Activated CD8-positive, alpha-beta memory T cell treated with anti-CD3 and anti-CD28 coated beads, Interleukin-2, amount 10 ng/mL, durations not matched to agents 7 days and 5 days (primary cell): ENCODE measurements at places on chromosomes 4 and X.

DNA sequence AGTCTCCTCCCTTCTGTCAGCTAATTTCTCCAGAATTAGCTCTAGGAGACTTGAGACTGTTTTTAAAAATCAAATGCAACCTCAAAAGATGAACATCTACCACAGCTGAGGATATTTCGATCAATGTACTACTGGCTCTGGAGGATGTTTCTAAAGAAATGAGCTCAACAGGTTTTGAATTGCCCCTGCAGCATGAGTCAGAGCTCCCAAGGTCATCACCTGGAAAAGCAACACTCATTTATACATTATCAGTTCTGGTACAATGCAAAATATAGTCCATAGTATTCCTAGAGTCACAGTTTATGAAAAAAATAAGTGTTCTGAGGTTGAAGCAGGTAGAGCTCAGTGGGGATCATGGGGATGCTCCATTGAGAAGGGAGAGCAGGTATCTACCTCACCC is 50.8 kb upstream of the MCF2 start:
- no peak for DNase-seq

DNA sequence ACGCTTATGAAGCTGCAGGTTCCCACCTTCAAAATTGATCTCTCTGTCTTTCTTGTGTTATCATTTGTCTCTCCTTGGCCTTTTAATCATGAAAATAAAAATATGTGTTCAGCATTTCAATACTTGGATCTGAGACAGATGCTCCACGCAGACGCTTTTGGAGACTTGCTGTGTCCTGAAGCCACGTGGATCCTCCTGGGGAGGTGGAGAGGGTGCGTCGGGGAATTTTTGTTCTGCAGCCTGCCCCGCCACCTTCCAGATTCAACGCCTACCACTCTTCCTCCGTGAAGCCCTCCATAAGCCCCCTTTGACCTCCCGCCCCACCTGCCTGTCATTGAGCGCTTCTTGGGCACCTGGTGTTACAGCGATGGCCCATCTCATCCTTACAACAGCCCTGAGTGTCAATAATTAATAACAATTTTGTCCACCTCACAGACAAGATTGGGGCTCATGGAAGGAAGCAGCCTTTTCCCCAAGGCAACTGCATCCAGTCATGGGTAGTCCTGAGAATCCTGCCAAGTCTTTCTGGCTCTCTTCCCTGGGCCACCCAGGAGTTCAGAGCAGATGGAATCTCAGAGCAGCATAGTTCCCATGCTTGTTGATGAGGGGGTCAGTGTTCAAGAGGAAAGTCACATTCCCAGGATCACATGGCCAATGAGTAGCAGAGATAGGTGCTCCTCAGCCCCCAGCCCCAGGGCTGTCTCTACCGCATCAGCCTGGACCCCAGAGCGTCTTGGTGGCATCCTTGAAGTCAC is 172.6 kb upstream of the PSAPL1 start:
- DNase-seq, result no peak

DNA sequence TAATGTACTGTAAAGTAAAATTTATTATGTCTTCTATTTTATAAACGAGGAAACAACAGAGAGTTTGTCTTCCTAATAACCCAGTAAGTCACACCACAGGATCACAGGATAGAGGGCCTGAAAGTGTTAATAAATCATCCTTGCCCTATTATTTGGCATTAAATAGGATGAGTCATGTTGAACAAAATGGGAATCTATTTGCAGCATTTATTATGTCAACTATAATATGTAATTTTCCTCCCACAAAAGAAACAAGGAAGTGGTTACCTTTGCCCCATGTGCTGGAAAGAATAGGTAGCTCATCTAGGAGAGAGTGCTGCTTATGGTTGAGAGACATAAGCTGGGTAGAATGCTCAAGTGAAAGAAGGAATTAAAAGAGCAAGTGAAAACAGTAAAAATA is 237.6 kb upstream of the NDST3 start:
- DNase-seq, result no peak

DNA sequence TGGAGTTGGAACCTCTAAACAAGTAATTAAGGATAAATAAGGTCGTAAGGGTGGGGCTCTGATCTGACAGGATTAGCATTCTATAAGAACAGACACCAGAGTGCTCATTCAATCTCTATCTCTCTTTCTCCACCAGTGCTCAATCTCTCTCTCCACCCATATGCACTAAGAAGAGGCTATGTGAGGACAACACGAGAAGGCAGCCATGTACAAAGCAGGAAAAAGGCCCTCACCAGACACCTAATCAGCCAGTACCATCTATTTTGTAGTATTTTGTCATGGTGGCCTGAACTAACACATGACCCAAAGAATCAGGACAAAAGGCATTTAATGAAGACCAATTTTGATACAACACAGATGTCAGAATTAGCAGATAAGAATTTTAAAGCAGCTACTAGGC is 16.8 kb downstream of the RFC1 start:
- DNase-seq, result no peak

DNA sequence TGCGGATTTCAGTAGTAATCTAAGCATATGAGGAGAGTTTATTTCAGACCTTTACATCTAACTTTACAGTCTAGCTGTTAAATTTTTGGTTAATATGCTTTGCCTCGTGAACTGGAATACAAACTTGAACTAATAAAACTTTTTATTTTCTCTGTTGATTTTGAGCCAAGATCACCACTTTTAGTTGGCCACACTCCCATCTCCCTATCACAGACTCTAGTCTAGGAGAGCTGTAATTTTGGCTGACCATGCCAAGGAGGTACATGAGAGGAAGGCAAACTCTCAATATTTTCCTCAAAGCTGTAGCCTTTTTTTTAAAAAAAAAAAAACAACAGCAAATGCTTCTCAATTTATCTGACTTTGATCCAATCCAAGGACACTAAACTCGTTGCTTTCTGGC is 597.5 kb upstream of the PCDH7 start:
- DNase-seq, result no peak

GRCh38 chr4:80172203-80172602 is 25.1 kb upstream of the PRDM8 start:
- peak; percentile 58 for DNase-seq

DNA sequence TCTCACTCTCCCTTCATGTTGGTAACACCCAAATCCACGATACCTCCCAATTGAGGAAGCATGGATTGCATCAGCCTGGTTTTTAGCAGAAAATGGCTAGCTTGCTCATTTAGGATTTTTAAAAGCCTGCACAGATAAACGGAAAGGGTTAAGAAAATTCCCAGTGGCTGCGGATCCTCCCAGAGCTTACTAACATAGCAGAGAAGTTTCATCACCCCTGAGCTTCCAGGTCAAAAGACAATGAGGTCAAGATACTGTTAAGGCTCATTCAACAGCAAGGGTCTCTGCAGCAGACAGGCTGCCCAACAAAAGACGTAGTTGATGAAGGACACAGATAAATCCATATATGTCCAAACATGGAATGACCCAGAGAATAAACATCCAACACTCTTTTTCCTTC is 220.2 kb downstream of the ASMT start:
- DNase-seq, result no peak

DNA sequence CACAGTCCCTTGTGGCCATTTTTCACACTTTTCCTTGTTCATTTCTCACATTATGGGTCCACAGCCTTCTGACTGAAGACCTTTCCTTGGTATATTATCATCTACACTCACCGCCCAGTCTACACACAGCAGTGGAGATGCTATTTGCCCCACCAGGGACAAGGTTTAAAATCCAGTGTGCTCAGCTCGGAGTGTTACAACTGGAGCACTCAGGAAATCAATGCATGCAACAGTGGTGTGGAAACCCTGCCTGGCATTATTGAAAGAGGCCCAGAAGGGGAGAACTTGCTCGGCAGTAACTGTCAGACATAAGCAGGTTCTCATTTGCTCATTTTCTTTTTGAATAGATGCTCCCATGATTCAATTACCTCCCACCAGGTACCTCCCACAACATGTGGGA is 340.9 kb downstream of the DHRSX start:
- DNase-seq, result no peak

- peak; percentile 48 for DNase-seq
Measured at GRCh38 chr4:26356081-26356501, 35.3 kb downstream of the RBPJ start.

DNA sequence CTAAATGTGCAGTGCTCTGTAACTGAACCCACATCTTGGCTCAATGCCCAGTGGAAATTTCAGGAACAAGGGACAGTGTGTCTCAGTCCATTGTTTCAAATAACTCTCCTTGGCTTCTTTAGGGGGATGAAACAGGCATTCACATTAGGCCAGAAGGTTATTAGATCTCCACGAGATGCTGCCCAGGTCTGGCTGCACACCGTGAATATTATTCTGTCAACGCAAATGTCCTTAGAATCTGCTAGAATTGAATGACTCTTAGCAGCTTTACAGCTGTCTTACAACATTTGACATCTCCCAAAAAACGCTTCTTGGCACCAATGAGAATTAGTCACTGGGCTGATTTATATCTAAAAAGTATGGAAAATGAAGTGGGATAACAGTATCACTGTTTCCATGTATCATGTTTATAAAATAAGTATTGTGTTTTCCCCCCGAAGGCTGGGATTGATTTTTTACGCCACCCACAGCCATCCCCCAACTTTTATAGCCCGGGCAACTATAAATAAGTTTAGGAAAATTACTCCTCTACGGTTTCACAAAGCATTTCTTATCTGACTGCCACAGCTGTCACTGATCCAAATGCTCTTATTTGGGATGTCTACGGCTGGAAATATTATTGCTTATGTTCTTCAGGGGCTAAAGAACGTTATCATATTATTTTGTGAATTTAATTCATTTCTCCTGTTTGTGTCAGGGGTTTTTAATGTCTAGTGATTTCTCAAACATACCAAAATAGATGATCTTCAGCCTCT is 559.7 kb upstream of the FAT1 start:
- no peak for DNase-seq

- DNase-seq, result no peak
Measured at GRCh38 chrX:23788521-23788920, 5.5 kb downstream of the SAT1 start.

DNA sequence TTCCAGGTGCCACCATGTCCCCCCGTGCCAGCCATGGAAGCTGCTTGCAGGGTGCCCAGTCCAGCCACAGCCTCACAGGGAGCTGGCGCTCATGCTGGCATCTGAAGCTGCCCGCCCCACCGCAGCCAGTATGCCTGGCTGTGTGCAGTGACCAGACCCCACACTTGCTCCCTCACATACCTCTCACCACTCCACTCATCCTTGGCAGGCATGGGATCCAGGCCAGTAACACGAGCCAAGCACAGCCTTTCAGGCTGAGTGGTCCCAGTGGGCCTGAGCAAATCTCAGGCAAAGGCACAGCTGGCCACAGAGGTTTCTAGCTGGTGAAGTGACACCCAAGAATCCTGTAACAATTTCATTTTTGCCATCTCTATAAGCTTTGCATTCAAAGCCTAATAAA is 48.4 kb upstream of the SEC24B start:
- DNase-seq, result no peak

- DNase-seq, result no peak
Measured at GRCh38 chrX:25112156-25112555, 96.4 kb upstream of the ARX start.

DNA sequence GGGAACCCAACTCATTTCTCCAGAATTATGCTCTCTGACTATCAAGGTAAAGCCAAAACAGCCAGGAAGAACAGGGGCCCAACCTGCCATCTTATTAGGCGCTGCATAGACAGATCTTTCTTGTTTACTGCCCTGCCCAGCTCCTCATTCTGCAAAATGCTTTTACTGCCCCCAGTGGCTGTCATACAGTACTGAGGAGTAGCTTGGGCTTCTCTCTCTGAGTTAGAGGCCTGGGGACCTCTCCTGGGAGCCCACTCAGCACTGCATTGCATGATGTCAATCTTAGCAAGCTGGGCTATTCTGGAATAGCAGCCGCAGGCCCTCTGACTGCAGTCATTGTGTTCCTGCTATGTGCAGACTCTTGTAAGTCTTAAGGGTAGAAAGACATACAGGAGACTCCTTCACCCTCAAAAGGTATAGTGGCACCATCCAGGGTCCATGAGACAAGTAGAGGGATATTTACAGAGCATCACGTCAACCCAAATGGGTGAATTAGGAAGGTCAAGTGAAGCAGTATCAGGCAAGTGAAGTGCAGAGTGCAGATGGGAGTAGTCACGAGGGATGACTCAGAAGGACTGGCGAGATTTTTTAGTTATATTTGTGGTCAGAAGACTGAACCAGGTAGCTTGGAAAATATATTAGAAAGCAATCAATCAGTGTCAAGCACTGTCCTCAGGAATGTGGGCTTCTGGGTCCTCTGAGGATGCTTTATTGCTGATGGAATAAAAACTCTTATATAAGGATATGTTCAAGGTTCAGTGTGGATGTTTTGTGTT is 294.1 kb upstream of the SFRP2 start:
- no peak for DNase-seq

DNA sequence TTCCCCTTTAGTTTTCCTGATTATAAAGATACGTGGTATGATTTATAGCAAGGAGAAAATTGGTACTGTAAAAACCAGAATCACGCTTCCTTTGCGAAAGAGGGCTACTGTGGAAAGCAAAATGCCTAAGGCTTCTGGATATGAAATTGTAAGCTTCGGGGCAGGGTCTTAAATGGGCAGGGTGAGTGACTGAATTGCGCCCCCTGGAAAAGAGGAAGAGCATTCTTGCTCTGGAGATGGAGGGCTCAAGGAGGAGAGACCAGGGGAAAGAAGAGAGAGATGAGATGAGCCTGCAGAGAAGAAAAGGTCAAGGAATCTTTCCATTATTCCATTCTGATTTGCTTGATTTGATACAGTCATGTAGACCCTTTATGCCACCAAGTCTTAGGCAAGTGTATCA is 13.1 kb upstream of the ETNPPL start:
- DNase-seq, result no peak

GRCh38 chr4:144591401-144591800 is 54.6 kb upstream of the HHIP start:
- DNase-seq, result no peak

- DNase-seq, result no peak
Measured at GRCh38 chrX:103063191-103063845, 653 bp downstream of the BEX1 start.

DNA sequence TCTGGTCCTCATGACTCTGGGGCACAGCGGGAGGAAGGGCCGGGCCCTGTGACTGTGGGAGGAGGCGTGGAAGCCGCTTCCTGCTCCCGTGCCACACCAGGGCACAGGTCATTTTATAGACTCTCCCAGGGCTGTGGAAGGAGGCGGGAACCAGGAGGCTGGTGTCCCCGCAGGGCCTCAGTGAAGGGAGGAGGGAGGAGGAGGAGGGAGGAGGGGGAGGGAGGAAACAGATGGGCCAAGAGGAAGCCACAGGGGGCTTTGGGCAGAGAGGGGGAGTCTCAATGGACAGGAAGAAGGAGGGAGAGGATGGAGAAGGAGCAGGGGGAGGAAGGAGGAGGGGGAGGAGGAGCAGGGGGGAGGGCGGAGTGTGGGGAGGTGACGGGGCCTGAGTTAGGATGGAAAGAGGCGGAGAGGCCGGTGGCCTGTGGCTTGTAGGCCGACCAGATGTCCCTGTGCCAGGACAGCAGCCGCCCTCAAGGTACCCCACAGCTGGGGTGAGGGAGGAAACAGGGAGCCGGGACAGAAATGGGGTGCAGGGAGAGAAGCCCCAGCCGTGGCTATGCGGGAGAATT is 6.2 kb upstream of the PLCXD1 start:
- DNase-seq, result no peak
